ENCODE measurements at places on chromosomes 7 and 10. TPM values are rescaled to one million over a fixed set of nuclear protein-coding genes. Genes with fewer than 3 reads are reported as not detected.

Gene SAP25
- polyA plus RNA-seq = 7.0 TPM

Gene PCLO
- 9.7 TPM for polyA plus RNA-seq

Gene DNAH11
- polyA plus RNA-seq = 3.3 TPM

Gene SAMD9
- polyA plus RNA-seq = 4.3 TPM

DNA sequence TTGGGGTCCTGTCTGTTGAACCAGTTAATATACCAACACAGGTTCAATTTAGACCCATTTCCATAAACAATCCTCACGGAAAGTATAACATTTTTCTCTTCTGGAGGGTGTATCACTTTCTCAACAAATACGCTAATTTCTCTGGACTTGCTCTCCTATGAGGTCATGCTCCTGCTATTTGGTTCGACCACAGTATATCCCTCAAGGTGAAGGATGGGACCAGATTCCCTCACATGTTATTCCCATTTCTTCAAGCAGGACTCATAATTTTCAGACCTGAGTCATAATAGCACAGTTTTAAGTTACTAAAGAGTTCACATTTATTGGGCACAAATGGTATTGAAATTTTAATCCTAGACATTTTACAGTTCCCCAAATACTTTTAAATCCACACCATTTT lies 57.2 kb downstream of the ADAM12 start:
- DNase-seq = no peak

DNA sequence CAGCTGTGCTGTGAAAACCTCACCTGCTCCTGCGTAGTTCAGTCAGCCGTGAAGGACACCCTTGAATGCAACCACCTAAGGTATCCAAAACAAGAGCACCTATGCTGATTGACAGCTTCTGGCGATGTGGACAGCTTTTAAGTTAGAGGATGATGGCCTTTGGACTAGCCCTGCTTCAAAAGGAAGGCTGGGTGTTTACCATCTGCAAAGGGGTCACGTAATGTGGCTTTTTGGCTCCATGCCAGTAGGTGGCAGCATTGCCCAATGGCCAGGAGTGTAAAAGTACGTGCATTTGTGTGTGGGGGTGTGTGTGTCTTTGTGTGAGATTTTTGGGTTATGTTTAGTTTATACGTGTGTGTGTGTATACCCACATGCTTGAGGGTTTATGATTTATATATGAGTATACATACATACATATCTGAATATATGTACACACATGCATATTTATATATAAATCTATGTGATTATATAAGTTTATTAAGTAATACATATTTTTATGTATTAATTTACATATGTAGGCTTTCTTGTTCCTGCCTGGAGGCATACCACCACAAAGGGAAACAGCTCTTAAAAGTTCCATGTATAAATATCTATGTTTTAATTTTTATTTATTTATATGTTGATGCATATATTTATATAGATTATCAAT lies 236.3 kb upstream of the ANKRD30A start:
- DNase-seq = peak; percentile 57

- no peak for DNase-seq
Measured at GRCh38 chr7:15084368-15084767, 181.8 kb upstream of the DGKB start.

GRCh38 chr7:138001529-138002095 lies at the start of gene CREB3L2:
Gene CREB3L2, minus strand, starts transcription at chr7:138002086. Its CDS starts 381 bp downstream, at chr7:138001705.
- peak; percentile 68 for DNase-seq

- DNase-seq = no peak
Measured at GRCh38 chr10:77077316-77077945, 560.2 kb downstream of the KCNMA1 start.

DNA sequence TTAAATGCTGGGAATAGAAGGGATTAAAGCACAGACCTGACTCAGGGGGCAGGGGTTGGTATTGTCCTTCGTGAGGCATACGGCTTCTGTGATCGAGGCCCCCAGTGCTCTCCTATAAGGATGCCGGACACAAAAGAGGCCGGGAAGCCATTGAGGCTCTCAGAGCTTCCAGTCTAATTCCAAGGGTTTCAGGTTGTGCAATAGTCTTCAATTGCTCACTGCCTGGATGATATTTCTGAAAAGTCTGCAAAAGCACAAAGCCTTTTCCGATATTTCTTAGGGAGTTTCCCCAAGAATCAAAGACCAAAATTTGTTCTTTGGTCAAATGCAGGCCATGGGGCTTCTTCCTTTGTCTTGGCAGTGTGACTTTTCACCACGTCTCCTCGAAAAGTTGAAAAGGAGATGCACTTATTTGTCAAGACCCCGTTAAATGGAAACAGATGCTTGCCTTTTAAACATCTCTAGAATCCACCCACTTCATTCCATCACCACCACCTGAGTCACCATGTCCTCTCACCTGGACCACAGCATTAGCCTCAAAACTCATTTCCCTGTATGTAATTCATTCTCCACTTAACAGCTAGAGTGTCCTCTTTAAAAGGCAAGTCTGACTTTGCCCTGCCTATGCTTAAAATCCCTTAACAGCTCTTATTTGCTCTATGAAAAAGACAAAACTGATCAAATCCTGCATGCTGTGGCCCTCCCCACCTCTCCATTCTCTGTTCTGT lies 134.8 kb upstream of the NAMPT start:
- no peak for DNase-seq

- DNase-seq = no peak
Measured at GRCh38 chr10:71772832-71773220, 494 bp downstream of the VSIR start.

DNA sequence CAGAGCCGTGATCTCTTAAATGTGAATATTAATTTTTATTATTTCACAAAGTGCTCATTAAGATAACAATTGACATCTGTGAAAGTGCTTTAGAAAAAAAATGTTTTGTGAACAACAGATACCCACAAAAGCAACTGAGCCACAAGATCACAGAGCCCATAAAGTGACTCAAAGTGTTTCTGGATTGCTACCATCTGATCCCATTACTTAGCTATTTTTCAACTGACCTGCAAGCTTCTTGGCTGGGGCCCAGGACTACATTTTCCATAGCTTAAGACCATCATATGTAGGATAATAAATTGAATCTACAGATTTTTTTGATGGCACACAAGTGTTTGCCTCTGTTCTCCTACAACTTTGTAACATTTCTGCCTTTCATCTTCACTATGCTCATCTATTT lies 674.4 kb downstream of the PHTF2 start:
- DNase-seq = no peak

GRCh38 chr10:78766603-78767002 lies 302.2 kb upstream of the ZMIZ1 start:
- DNase-seq = no peak

GRCh38 chr7:18893156-18893555 lies 224.3 kb downstream of the TWIST1 start:
- no peak for DNase-seq

DNA sequence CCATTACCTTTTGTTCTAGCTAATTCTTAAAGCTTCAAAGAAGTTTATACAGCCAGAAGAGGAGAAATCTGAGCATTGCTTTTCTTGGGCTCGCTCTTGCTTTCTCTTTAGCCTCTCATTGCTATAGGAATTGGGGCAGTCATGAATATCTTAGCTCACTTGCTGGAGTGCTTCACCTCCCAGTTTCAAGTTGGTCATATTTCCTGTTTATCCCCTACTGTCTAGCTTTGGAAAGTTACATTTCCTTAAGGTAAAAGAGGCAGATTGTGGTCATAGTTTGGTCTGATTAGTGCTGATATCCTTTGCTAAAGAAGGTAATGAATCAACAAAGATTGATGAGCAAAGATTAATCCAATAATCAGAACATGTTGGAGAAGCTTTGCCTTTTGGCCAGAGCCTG lies 77.7 kb upstream of the GLI3 start:
- no peak for DNase-seq

GRCh38 chr7:71343892-71344291 lies 211.9 kb downstream of the GALNT17 start:
- DNase-seq = no peak

DNA sequence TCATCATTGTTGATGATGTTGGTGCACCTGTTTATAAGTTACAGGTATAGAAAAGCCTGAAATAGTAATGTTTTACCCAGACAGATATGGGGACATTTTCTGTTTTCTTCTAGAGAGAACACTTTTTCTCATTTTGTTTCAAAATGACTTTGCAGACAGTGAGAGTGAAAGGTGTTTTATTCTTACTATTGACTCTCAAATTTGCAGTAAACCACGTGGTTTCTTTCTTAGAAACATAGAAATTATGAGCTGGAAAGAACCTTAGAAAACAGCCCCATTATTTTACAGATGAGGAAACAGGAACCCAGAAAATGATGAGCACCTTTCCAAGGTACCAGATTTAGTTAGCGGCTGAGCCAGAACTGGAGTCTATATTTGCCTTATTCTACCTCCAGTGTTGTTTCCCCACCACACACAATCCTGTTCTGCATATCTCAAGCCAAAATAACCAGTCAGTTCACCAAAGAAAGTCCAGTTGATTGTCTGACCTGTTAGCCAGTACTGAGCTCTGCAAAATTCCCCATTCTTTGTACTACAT lies 138.9 kb upstream of the AHR start:
- DNase-seq = no peak

Data from renal pelvis (tissue), 12 donors.